ENCODE measurements at places on chromosomes 11 and 22.

DNA sequence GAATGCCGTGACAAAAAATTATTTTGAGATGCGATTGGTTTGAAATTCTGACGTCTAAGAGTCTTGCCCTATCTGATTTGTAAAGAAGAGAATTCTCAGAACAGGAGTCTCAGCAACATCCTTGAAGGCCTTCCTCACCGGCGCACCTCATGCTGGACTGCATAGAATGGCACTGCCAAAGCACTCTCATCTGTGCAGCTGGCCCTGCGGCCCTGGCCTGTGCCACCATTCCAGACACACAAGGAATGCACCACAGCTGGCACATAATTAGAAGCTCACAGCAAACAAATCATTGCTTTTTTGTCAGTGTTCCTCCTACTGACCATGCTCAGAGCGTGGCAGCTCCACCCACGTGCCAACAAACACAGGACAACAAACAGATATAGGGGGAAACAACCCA lies 166.0 kb downstream of the KIRREL3 start:
- no peak for DNase-seq

DNA sequence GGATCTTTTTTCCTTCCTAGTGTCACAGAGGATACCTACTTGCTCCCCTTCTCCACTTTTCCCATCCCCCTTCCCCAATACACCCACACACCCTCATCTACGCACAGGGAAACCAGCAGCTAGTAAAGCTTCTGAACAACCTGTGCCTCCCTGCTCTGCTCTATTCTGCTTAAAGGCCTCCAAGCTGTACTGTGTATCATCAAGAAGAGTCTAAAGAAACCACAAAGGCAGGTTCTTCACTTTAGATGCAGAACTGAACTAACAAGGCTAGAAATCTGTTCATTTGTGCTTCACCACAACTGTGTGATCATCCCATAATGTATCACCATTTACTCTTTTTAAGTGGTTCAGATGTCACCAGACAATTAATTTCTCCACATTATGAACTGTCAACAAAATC lies 132.5 kb downstream of the SGSM3 start:
- DNase-seq, result no peak

DNA sequence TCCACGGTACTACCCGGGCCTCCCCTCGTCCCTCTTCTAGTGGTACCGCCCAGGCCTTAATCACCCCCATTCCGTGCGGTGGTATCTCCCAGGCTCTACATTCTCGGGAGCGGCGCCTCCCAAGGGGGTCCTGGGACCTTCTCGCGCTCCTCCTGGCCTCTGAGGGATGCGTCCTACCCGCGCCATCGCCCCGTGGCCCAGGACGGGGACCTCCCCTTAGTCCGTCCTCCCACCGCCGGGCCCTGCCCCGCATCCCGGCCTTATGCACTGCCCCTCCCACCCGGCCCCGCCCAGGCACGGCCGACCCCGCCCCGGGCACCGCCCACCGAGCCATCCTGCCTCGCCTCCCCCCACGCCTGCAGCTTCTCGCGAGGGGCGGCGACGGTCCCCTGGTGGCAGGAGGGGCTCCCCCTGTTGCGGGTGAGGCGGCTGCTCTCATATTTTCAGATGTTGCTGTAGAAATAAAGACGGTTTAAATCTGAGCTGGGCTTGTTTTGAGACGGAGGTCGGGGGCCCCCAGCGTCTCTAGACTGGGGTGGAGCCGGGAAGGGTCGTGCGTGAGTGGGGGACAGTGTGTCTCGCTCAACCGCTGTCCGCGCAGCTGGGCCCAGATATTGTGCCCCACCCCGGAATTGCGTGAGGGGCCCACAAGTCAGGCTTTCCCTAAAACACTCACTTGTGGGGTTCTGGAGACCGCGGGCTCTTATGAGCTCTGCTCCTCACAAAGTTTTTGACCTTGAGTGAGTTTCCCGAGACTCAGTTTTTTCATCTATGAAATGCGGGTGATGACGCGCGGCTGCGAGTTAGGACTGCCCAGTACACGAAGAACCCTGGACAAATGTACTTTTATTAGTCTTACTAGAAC lies 828 bp upstream of the RAB1B start:
- DNase-seq, result peak; percentile 79

GRCh38 chr11:83456566-83456965 lies 170.4 kb upstream of the CCDC90B start:
- no peak for DNase-seq

- DNase-seq, result no peak
These were observed 16.9 kb upstream of the KIRREL3 start for GRCh38 chr11:127017482-127017881.

- no peak for DNase-seq
These were observed 35.6 kb upstream of the ADORA2A start for GRCh38 chr22:24391836-24392217.

- no peak for DNase-seq
These were observed 16.4 kb upstream of the ASCC2 start for GRCh38 chr22:29854432-29854831.

GRCh38 chr11:117884994-117885393 lies 8.5 kb upstream of the FXYD6 start:
- no peak for DNase-seq

- no peak for DNase-seq
These were observed 36.1 kb downstream of the RRP8 start for GRCh38 chr11:6567371-6567745.

GRCh38 chr11:77647654-77648305 lies 10.2 kb upstream of the CLNS1A start:
- DNase-seq, result no peak

Data from stimulated activated CD8-positive, alpha-beta memory T cell treated with anti-CD3 and anti-CD28 coated beads, Interleukin-4, amount 100 ng/mL, for 1 hour (primary cell).